ENCODE measurements at places on chromosomes 12 and 14. TPM values are rescaled to one million over a fixed set of nuclear protein-coding genes. Genes with fewer than 3 reads are reported as not detected.

The SMCO2 gene
- not detected for total RNA-seq

The KLHL33 gene
- not detected for total RNA-seq

The GUCY2C gene
- total RNA-seq = not detected

The FOXG1 gene
- total RNA-seq = not detected

The KRT2 gene
- not detected for total RNA-seq

The DAAM1 gene
- total RNA-seq = 16.9 TPM

The WNT1 gene
- not detected for total RNA-seq

The TPH2 gene
- 0.26 TPM for total RNA-seq

The SCNN1A gene
- 112 TPM for total RNA-seq

The TGFB3 gene
- total RNA-seq = 23.6 TPM
